ENCODE measurements at places on chromosomes 13 and 19. TPM values are rescaled to one million over a fixed set of nuclear protein-coding genes. Genes with fewer than 3 reads are reported as not detected.

ABCC4 gene
- total RNA-seq = 9.5 TPM

DNA sequence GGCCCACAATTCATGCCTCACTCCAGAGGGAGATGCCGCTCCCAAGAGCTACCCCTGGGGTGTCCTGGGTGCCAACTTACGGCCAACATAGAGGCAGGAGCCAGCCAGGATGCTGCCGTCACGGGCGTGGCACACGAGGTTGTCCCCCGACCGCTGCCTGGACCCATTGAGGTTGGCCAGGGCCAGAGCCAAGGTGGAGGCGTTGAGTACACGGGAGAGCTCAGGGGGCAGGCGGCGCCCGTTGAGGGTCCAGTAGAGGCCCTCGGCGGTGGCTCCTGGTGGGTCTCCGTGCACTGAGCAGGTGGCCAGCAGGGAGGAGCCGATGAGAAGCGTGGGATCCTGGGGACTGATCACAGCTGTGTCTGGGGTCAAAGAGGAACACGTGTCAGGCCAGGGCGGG, 7.1 kb downstream of the CRLF1 start:
- DNase-seq = no peak

CYP2A7 gene
- not detected for total RNA-seq

ZIM2 gene
- not detected for total RNA-seq

DNA sequence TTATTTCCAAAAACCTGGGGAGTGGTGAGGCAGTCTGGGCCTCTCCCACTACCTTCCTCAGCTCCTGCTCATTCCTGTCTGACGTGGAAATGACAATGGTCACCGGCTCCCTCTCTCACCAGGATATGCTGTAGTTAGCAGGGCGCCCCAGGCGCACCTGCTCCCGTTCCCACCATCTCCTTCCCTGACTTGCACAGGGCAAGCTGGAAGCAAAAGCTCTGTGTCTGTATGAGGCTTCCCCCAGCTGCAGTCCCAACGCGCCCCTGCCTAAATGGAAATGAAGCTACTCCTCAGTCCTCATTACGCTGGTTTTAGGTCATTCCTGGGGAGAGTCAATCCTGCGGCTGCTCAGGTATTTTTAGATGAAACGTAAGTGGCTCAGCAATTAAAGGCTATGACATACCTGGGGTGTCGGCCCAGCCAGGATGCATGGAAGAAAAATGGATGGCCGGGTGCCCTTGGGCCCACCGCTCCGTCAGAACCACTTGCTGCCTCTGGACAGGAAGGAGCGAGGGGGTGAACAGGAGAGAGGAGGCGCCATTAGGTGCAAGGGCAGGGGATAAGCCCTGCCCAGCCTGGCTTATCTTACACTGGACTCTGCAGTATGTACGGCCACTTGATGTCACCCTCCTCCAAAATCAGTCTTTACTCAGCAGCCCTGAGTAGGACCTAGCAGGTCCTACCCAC, 32.4 kb downstream of the DHRS12 start:
- no peak for DNase-seq

RASA3 gene
- 34.7 TPM for total RNA-seq

DNA sequence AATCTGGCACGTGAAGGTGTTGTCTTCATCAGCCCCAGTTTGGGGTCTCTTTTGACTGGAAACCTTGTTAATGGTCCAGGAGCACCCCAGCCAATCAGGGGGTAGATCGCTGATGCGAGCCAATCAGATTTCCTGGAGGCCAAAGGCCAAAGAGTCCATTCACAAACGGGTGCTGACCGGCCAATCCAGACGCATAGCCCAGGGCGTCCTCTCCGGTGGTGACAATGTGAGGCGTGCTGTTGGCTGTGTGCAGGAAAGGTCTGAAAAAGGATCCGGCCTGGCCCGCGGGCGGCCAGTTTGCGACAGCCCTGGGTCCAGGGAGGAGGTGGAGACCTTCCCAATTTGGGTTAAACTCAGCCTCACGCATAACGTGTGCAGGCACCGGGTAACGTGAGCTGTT, 3.1 kb downstream of the MAST3 start:
- no peak for DNase-seq

DNA sequence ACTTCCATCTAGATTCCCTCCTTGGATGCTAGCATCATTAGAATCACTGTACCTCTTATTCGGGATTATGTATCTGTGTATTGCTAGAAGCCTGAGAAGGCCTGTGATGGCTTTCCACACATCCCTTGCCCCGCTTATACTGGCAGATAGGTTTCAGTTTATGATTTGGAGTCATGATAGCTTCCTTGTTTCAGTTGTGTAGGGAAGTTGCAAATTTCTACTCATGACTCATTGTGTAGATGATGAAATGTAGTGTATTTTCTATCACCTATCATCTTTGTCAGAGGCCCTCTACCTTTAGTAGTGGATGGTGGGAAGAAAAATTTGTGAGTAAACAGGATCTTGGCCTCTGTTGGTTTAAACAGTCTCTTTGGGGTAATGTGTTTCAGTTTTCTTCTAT, 165.2 kb downstream of the GGACT start:
- DNase-seq = no peak

NLRP9 gene
- total RNA-seq = not detected

- no peak for DNase-seq
Observed at GRCh38 chr19:32677657-32678056, 2.0 kb downstream of the RGS9BP start.

DNA sequence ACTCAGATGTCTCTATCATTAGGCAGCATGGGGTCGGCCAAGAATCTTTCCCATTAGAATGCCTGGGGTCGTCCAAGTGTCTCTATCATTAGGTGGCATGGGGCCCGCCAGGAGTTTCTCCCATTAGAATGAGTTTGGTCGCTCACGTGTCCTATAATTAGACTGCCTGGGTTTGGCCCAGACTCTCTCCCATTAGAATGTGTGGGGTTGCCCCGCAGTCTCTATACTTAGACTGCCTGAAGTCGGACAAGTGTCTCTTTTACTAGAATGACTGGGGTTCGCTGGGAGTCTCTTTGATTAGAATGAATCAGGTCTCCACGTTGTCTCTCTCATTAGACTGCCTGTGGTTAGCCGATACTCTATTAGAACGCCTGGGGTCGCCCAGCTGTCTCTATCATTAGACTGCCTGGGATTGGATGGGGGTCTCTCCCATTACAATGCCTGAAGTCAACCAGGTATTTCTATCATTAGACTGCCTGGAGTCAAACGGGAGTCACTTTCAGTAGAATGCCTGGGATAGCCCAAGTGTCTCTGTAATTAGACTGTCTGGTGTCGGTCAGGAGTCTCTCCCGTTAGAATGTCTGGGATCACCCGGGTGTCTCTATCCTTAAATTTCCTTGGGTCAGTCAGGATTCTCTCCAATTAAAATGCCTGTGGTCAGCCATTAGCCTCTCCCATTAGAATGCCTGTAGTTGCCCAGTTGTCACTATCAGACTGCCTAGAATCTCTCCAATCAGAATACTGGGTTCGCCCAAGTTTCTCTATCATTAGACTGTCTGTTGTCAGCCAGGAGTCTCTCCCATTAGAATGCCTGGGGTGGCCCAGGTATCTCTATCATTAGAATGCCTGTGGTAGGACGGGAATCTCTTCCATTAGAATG, 1454.1 kb downstream of the UQCRFS1 start:
- no peak for DNase-seq

DNA sequence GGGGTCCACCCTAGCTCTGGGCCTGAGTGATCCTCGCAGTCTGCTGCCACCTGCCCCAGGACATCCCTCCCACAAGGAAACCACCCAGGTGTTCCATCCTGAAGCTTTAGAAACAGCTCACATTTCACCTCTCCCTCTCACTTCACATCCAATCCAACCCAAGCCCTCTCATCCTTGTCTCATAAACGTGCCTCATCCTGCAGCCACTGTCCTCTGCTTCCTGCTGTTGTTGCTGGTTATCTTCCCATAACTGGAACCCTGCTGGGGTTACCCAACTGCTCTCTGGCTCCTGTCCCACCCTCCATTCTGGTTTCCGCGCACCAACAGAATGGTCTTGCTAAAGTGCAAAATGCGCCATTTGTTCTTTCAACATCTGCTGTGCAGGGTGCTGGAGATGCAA, 59.7 kb upstream of the MTIF3 start:
- DNase-seq = no peak

GNG7 gene
- 1.1 TPM for total RNA-seq

ZNF699 gene
- 6.7 TPM for total RNA-seq

GRCh38 chr19:55173714-55174409, 6.2 kb downstream of the SYT5 start:
- peak; percentile 72 for DNase-seq

DNA sequence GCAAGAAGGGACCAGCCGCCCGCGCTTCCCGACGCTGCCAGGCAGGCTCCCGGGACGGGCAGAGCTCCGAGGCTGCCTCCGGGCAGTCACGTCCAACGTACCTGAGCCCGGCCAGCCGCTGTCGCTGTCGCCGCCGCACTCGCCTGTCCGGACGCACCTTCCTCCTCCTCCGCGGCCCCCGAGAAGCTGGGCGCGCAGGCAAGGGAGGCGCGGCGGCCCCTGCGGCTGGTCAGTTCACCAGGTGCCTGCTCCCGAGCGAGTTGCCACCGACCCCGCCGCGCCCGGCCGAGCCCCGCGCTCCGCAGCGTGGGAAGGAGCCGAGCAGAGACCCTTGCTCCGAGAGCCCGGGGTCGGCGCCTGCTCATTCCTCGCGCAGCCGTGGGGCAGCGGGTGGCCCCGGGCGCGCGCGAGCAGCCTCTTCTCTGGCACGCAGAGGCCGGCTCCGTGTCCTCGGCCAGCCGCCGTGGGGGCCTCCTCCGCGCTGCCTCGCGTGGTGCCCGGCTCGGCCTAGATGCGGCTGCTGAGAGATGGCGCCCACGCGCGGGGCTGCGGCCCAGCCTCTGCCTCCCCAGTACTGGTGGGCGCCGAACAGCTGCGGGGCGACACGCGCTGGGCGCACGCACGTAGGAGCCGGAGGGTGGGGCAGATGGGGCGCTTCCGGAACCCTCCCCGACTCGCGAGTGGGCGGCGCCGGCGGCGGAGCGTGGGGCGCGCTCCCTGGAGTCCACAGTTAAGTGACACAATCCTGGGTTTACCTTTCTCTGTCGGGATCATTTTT, 419.4 kb downstream of the UQCRFS1 start:
- DNase-seq = peak; percentile 10

ADGRE2 gene
- total RNA-seq = 0.75 TPM

- DNase-seq = no peak
Observed at GRCh38 chr13:49020940-49021553, 45.3 kb downstream of the FNDC3A start.

GRCh38 chr13:76687467-76687866, 198.7 kb downstream of the KCTD12 start:
- DNase-seq = peak; percentile 10

TMEM38A gene
- total RNA-seq = 0.89 TPM

GRCh38 chr19:28234637-28235036, 978.3 kb downstream of the UQCRFS1 start:
- DNase-seq = no peak

DNA sequence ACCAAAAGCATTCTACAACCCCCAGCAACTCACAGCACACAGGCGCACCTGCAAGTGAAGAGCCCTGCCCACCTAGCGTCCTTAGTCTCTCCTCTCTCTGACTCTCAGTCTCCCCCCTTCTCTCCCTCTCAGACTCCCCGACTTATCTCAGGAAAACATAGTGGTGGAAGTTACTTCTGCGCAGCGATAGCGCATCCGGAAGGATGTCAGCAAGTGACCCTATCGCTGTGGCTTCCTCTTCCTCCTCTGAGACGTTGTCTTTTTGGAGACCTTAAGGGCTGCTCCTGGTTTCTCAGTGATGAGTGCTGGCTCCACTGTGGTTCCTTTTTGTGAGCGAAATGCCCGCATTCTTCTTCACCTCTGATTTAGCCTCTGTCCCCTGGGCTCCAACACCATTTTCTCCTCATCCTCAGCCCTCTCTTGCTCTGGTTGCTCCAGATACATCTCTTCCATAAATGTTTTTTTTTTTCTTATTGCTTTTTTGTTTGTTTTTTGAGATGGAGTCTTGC, 1.4 kb upstream of the YIF1B start:
- peak; percentile 43 for DNase-seq

CGB5 gene
- not detected for total RNA-seq

NRTN gene
- total RNA-seq = 0.21 TPM

DNA sequence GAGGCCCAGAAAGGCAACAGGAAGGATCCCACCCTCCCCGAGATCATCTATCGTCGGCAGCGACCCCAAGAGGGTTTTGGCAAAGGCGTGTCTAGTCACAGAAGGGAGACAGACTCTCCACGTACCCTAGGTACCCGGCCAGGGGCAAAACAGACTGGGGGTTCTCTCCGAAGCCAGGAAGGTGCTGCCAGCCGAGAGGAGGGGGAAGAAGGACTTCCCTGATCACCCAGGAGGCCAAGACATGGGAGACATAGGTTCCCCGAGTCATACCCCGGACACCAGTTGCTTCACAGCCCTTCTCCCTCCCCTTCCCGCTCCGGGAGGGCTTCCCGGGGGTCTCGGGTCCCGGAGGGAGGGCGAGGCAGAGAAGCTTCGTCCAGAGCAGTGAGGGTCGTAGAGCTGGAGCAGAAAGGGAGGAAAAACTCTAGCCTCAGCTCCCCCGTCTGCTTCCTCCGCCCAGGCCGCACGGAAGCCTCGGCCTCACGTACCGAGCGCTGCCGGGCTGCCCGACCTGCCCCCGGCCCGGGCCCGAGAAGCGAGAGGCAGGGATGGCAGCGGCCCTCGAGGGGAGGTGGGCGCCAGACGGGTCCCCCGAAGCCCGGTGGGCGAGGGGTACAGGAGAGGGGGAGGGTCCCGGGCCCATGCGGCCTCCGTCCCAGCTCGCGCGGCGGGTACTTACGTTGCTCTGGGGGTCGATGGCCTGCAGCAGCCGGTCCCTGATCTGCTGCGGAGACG, 644 bp downstream of the MED26 start:
- peak; percentile 30 for DNase-seq

LGALS14 gene
- 1.4 TPM for total RNA-seq

GRCh38 chr13:111033172-111034130, 81.7 kb upstream of the ARHGEF7 start:
- DNase-seq = no peak

DNA sequence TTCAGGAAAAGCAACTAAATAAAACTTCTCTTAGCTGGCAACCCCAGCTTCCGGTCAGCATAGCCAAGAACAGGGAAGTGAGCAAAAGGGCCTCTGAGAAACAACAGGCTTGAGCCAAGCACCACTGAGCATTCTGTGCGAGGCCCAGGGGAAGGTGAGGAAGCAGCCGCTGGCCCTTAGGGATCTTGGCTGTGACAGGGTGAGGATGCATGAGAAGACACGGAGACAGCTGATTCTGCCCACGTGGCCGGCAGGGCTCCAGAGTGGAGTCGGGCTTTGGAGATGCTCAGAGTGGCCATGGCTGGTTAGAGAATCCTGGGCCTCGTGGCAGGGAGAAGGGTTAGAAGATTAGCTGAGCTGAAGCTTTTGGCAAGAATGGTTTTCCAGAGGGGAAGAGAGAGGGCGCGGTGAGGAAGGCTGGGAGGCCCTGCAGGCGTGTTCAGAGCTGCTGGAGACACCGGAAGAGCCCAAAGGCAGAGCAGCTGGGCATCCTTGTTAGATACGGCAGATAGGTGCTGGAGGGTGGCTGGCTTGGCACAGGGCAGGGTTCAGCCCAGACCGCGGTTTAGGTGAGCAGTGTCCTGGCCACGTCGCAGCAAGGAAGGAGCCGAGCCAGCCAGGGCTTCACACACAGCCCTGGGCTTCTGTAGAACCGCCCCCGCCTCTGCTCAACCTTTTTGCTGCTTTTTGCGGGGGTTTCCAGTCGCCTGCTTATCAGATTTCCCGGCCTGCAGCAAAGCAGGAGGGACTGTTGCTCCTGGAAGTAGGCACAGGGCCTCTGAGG, 17.3 kb downstream of the UPF1 start:
- DNase-seq = peak; percentile 49

ARHGEF7 gene
- total RNA-seq = 66.9 TPM

KIR2DL3 gene
- total RNA-seq = not detected

Data from activated CD4-positive, alpha-beta T cell treated with anti-CD3 and anti-CD28 coated beads for 36 hours (primary cell).